ENCODE measurements at places on chromosomes 4 and X.

GRCh38 chrX:41043674-41044345, 41.4 kb upstream of the USP9X start:
- no peak for DNase-seq

- DNase-seq = no peak
Measured at GRCh38 chr4:24794916-24795665, at the start of gene SOD3. Gene SOD3 (plus strand): TSS chr4:24795573. CDS start chr4:24799522, 3,949 bp downstream.

DNA sequence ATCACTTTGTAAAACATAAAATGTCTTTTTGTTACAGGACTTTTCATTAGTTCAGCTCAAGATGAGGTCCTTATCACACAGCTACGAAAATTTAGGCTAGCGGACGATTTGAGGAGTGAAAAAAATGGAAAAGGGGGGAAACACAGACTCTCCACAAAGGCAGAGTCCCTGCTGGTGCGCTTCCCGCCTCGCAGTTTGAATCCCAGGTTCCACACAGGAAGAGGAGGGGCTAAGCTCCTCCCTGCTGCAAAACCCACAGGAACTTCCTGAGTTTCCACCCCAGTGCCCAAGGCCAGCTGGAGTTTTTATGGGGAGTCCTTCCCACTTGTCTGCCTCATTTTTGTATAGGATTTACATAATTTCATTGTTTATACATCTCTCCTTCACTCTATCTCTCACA, 11.2 kb downstream of the ADAM29 start:
- DNase-seq = no peak

DNA sequence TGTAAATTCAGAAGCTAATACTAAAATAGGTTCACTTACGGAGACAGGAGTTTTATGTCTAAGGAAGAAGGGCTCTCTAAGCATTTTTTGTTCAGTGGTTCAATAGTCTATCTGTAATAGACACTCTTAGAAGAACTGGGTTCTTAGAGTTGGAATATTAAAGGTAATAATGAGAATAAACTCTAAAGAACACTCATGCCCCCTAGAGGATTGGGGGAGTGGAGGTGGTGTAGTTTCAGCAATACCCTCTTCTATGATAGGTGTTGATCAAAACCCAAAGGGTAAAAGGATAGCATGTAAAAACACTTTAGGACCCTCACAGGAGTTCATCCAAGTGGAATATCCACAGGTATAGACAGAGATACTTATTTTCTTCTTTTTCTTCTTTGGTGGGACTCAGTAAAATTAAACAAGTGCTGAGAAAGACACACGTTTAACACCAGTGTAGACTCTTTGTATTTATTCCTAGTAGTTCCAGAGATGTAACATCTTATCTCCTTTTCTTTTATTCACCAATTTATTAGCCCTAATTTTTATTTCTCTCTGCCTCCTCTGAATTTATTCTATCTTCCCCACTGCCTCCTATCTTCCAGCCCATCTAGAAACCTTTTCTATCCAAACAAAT, 25.7 kb upstream of the MND1 start:
- no peak for DNase-seq

DNA sequence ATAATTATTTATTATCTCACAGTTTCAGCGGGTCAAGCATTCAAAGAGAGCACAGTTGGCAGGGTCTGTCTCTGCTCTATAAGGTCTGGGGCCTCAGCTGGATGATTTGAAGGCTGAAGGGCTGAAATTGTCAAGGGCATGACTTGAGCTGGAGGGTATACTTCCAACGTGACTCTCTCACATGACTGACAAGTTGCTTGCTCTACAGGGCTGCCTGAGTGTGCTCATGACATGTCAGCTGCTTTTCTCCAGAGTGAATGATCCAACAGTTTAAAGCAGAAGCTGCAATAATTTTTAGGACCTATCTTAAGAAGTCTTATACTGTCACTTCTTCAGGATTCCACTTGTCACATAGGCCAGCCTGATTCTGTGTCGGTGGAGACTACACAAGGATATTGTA, 51.2 kb downstream of the TIGD2 start:
- DNase-seq = no peak

DNA sequence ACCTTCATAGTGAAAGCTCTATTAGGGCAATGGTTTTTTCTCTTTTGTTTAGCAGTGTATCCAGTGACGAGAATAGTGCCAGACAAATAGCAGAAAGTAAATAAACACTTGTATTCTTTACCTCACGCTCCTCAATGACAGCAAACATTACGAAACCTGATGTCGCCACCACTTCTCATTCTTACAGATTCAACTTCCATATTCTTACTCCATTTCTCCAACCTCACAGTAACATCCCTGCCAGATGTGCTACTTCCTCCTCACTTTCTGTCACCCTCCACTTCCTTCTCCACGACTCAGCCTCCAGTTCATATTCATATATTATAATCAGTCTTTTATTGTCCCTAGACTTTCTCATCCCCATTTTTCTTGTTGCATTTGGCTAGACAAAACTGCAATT, 1956.2 kb upstream of the AGA start:
- no peak for DNase-seq

- DNase-seq = no peak
Measured at GRCh38 chr4:143202824-143203223, 18.1 kb downstream of the USP38 start.

DNA sequence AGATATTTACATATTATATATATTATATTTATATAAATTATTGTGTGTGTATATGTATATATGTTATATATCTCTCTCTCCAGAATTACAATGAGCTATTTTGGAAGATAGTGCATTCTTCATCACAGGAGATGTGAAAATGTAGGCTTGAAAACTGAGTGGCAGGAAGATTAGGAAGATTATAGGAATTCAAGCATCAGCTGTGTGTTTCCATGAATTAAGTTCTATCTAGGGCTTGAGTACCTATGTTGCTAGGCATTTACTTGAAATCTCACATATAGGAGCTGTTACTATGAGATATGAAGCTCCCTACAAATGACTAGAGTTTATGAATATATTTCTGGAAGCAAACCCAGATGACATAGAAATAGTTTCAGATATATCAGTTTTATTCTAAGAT, 328.7 kb downstream of the EPHA5 start:
- DNase-seq = no peak

- no peak for DNase-seq
Measured at GRCh38 chr4:105620640-105621323, 68.4 kb downstream of the ARHGEF38 start.

- DNase-seq = no peak
Measured at GRCh38 chr4:174496631-174497432, 25.5 kb downstream of the HPGD start.

DNA sequence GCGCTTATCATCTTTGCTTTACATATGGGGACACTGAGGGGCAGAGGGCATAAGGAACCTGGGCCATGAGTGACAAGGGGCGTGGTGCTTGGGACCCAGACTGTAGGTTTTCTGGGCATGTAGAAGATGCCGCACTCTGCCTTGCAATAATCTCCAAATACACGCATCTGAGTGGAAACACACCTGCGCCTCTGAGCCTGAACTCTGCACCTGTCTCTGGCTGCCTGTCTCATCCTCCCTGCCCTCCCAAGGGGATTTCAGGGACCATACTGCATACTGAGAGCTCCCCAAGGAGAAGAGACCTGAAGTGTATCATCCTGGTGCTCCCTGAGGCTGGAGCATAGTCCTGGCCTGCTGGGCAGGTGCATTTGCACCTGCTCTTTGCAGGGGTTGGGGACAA, 34.7 kb upstream of the ASMTL start:
- DNase-seq = no peak

DNA sequence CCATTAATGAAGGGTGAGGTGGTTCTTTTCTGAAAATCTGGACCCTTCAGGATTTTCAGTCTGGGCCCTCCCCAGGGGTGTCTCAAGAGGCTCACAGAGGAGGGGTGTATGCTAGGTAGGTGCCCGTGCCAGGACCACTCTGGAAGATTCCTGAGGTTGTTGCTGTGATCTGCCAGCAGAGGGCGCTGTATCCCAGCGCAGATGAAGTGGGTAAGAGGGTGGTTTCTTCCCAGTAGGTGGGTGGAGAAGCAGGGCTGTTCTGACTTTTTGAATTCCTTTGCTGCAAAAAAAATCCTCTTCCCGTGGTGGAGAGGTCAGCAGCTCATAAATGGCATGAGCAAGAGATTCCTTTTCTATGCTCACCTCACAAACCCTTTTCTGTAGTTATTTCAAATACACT, 51.1 kb downstream of the SCML1 start:
- no peak for DNase-seq

- no peak for DNase-seq
Measured at GRCh38 chrX:72121383-72121782, 10.3 kb downstream of the RTL5 start.

GRCh38 chrX:9356846-9357245, 108.0 kb upstream of the TBL1X start:
- no peak for DNase-seq

GRCh38 chrX:96474741-96475125, 209.9 kb upstream of the DIAPH2 start:
- DNase-seq = no peak
